Stimulated activated CD4-positive, alpha-beta T cell treated with anti-CD3 and anti-CD28 coated beads, Interleukin-1b, Interleukin-23, amount 100 ng/mL, for 1 hour (primary cell): ENCODE measurements at places on chromosomes 3 and 15.

- no peak for DNase-seq
Measured at GRCh38 chr15:31433091-31433490, 106.5 kb downstream of the KLF13 start.

- DNase-seq, result no peak
Measured at GRCh38 chr3:44506961-44507360, 29.5 kb upstream of the ZNF445 start.

GRCh38 chr15:71943806-71944205, 133.5 kb downstream of the NR2E3 start:
- no peak for DNase-seq

DNA sequence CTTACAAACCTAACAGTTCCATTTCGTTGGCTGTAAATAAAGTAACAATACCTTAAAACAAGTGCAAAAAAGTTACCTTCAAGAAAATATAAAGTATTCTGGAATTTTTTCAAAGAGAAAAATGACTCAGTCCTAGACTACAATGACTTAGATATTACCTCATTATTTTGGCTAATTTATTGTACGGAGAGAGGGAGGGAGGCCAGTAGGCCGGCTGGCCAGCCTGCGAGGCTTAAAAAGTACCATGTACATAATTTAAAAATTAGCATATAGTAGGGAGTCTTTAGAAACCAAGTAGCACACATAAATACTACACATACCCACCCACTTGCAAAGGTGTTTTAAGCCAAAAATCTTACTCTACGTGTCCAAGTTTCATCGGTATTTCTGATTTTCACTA, 41.9 kb upstream of the MAP4 start:
- no peak for DNase-seq
